ENCODE measurements at places on chromosomes 3 and 15. TPM values are rescaled to one million over a fixed set of nuclear protein-coding genes. Genes with fewer than 3 reads are reported as not detected.

GALNT15 gene
- total RNA-seq, result 0.56 TPM

SPESP1 gene
- not detected for total RNA-seq

NRG4 gene
- not detected for total RNA-seq

FSD2 gene
- not detected for total RNA-seq

IGSF10 gene
- 1.2 TPM for total RNA-seq

GRCh38 chr15:48851956-48852355 is 26.0 kb upstream of the EID1 start:
- DNase-seq, result no peak
- peaks cover 21% of the 10 kb centered on the region for H3K4me1 ChIP-seq
- no peak overlapping the region for H3K27ac ChIP-seq
- H3K4me3 ChIP-seq, result no peak overlapping the region

GRCh38 chr3:60920519-60920918 is 330.7 kb downstream of the FHIT start:
- H3K27me3 ChIP-seq, result peaks cover 3% of the 10 kb centered on the region
- no peak overlapping the region for H3K27ac ChIP-seq
- H3K4me3 ChIP-seq, result no peak overlapping the region
- peaks cover 18% of the 10 kb centered on the region for H3K4me1 ChIP-seq
- no peaks in the 10 kb centered on the region for H3K36me3 ChIP-seq

GRCh38 chr3:99543796-99544195 is 94.6 kb upstream of the COL8A1 start:
- no peak for DNase-seq
- no peak overlapping the region for H3K4me3 ChIP-seq
- H3K4me1 ChIP-seq, result peaks cover 45% of the 10 kb centered on the region
- no peaks in the 10 kb centered on the region for H3K36me3 ChIP-seq
- no peaks in the 10 kb centered on the region for H3K27me3 ChIP-seq

DNA sequence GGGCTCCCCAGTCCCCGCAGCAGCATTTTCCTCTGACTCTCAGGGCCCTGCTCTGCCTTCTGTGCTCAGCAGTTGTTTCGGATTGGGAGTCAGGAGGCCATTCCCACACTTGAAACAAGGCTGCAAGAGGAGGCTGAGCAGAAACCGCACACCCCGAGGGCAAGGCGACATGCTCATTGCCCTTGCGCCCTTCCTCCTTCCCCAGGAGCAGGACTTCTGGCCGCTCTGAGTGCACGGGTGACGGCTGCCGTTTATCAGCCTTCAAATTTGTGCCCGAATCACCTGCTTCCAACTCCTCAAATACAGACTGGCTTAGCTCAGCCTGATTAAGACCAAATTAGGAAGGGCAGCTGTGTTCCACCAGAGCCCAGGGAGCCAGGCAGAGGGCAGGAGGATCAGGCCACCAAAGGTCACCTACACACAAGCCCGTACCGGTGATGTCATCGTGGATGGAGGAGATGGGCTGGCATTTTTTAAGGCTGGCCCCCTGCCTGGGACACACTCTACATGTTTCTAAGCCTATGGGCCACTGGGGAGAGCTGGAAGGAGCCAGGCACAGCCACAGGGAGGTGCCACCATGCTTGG is 38.1 kb downstream of the TM2D3 start:
- H3K36me3 ChIP-seq, result no peaks in the 10 kb centered on the region
- no peak overlapping the region for H3K4me3 ChIP-seq
- no peak overlapping the region for H3K27ac ChIP-seq
- no peak for DNase-seq

- peaks cover 8% of the 10 kb centered on the region for H3K36me3 ChIP-seq
- H3K27me3 ChIP-seq, result no peaks in the 10 kb centered on the region
- peaks cover 26% of the 10 kb centered on the region for H3K4me1 ChIP-seq
- DNase-seq, result no peak
Observed at GRCh38 chr3:136069933-136070332, 104.4 kb downstream of the PPP2R3A start.

GRCh38 chr15:78930577-78931388 is 14.1 kb downstream of the CTSH start:
- H3K4me3 ChIP-seq, result no peak overlapping the region
- H3K27ac ChIP-seq, result no peak overlapping the region
- peaks cover 12% of the 10 kb centered on the region for H3K27me3 ChIP-seq
- H3K36me3 ChIP-seq, result peaks cover 2% of the 10 kb centered on the region
- no peak for DNase-seq
- H3K4me1 ChIP-seq, result peaks cover 6% of the 10 kb centered on the region

DNA sequence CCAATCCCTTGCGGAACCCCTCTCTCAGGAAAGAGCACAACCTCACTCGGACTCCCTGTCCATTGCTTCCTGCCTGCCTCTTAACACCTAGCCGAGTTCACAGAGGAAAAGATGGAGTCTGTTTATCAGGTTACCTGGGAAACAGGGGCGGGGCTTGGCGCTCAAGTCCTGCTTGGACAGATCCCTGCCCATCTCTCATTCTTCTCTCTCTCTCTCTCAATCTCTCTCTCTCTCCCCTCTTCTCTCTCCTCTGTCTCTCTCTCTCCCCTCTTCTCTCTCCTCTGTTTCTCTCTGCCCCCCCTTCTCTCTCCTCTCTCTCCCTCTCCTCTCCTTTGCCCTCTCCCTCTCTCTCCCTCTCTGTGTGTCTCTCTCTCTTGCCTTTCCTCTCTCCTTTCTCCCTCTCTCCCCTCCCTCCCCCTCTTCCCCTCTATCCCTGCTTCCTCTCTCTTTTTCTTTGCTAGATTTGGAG is at the start of gene EFHB:
EFHB (minus strand) TSS at position 120 of the 469 bp plus-strand sequence. CDS start 199 bp downstream, outside the sequence.
- H3K4me1 ChIP-seq, result no peaks in the 10 kb centered on the region
- H3K27me3 ChIP-seq, result peaks cover 8% of the 10 kb centered on the region
- peak within 1 kb of the TSS; percentile 23 for H3K27ac ChIP-seq
- no peak within 1 kb of the TSS for H3K4me3 ChIP-seq
- no peak for DNase-seq

- no peaks in the 10 kb centered on the region for H3K36me3 ChIP-seq
- no peak overlapping the region for H3K4me3 ChIP-seq
- H3K4me1 ChIP-seq, result no peaks in the 10 kb centered on the region
- no peak for DNase-seq
Observed at GRCh38 chr3:124149771-124150170, 157.8 kb upstream of the ROPN1 start.

- no peak for DNase-seq
- H3K27ac ChIP-seq, result no peak overlapping the region
- no peak overlapping the region for H3K4me3 ChIP-seq
- no peaks in the 10 kb centered on the region for H3K36me3 ChIP-seq
- H3K27me3 ChIP-seq, result no peaks in the 10 kb centered on the region
Observed at GRCh38 chr3:181886676-181887075, 175.0 kb downstream of the SOX2 start.

DNA sequence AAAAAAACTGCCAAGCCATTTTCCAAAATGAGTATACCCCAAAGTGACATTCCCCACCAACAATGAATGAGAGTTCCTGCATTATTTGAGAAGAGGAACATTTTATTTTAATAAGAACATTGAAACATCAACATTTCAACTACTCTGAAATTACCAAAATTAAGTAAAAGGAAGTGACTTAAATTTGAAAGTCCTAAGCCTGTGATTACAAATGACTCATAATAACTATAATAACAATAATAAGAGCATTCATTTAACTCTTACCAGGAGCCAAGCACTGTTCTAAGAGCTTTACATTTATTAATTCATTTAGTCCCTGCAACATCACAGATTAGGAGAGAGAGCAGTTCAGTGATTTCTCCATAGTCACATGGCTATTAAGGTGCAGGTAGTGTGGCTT is 32.4 kb downstream of the LRRC28 start:
- H3K27me3 ChIP-seq, result no peaks in the 10 kb centered on the region
- no peak overlapping the region for H3K4me3 ChIP-seq
- H3K4me1 ChIP-seq, result peaks cover 35% of the 10 kb centered on the region
- no peak for DNase-seq
- no peak overlapping the region for H3K27ac ChIP-seq
- peaks cover 11% of the 10 kb centered on the region for H3K36me3 ChIP-seq

GRCh38 chr3:17810759-17811158 is 68.3 kb upstream of the TBC1D5 start:
- H3K4me3 ChIP-seq, result no peak overlapping the region
- no peak for DNase-seq
- no peaks in the 10 kb centered on the region for H3K36me3 ChIP-seq

DNA sequence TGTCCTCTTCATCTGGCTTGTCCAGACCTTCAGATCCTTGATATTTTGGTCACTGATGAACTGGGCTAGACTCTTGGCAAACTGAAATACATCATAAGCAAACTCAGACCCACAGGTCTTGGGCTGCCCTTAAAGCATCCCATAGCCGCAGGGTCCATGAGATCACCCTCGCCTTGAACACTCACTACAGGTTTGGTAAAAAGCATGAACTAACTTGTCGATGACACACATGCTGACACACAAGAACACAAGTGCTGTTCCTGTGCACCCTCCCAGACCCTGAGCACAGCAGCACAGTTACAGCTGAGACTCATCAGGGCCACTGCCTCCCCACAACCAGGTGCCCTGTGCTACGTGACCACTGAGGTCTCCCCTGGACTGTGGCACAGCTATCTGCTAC is 21.0 kb downstream of the PFKFB4 start:
- no peak for DNase-seq
- H3K4me1 ChIP-seq, result no peaks in the 10 kb centered on the region
- H3K27ac ChIP-seq, result no peak overlapping the region

Data from osteocyte (in vitro differentiated cells).